ENCODE measurements at places on chromosomes 3 and 15.

- no peak for DNase-seq
Observed at GRCh38 chr3:152073267-152073666, 195.5 kb upstream of the MBNL1 start.

DNA sequence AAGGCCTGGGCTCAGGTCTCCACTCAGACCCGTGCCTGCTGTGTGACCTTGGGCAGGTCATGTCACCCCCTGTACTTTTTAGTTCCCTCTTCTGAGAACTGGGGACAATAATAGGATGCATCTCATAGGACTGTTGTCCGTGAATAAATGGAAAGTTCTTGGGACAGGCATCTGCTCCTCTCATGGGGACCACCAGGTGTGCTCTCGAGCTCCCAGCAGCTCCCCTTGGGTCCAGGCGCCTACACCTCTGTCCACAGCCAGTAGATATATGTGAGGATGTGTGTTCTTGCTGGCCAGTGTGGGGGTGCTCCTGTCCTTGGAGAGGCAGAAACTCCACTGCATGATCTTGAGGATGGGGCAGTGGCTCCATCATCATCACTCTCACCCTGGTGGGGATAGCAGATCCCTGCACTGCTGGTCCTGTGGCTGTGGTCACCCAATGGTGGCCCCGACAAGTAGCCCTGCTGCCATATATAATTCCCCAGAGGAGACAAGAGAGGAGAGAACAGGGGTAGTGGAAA lies 257.6 kb upstream of the TLE3 start:
- no peak for DNase-seq

DNA sequence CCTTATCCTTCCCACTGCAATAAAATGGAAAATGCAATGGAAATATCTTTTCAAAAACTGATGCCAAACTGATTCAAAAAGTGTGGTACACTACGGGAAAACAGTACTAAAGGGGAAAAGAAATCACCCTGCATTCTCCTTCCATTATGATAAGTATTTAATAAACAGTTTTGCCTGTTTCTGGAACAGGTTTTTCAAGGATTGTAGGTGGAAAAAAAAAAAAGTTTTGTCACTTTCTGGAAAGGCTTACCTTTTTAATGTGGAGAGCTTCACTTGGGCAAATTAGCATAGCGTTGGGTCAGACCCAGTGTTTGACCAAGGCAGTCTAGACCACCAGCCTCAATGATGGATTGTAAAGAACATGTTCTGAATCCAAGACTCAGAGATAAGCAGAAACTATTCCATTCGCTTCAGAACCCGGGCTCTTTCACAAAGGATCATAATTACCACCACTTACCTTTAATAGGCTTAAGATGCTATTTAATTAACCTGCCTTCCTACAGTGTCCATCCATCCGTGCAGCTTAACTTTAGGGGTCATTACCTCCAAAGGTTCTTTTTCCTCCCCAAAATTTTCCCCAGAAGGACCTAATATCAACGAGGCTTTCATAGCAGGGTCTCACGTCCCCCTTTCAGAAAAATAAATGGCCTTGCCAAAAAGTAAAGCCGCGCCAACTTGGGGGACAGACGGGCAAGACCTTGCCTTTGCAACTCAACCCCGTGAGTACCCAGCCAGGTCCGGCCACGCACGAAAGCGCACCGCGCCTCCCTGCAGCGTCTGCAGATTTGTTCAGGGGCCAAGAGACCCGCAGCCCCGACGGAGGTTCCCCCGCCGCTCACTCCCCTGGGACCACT lies 1.0 kb downstream of the DCBLD2 start:
- no peak for DNase-seq

- DNase-seq: no peak
Observed at GRCh38 chr3:62242831-62243509, 130.4 kb downstream of the FEZF2 start.

- DNase-seq: no peak
Observed at GRCh38 chr3:17088017-17088416, 203.3 kb downstream of the PLCL2 start.

DNA sequence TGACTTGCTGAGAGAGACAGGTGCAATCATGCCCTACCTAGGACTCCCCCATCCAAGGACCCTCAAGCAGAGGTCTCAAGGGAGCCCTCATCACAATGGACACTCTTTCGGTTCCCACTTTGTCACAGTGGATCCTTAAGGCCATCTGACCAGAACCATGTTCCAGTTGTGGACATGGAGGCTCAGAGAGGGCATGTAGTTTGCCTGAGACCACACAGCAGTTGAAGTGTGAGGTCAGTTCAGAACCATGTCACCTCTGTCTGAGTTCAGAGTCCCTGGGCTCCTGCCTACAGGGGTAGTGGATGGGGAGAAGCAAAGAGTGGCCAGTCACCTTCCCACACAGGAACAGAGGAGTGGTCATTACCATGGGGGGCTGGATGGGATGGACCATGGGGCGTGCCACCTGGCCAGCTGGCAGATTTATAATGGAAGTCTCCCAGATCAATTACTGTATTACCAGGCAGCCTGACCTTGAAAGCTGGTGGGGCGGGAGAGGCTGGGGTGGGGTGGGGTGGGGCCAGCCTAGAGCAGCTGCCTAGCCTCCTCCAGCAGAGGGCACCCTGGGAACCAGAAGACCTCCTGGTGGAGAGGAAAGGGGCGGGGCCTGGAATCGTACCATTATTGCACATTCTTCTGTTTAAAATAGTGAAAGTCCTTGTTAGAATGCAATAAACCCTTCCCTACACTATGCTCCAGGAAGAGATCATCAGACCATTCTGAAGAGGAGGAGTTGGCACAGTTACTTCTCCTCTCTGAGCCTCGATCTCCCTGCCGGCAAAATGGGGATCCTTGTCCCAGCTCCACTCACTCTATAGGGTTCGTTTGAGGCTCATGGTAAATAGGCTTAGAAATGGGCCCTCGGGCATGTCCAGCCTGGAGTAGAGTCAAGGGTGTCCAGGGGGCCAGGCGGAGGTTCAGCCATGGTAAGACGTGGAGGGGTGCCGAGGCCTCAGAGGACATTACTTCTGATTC lies 26.9 kb upstream of the LINGO1 start:
- DNase-seq: no peak

DNA sequence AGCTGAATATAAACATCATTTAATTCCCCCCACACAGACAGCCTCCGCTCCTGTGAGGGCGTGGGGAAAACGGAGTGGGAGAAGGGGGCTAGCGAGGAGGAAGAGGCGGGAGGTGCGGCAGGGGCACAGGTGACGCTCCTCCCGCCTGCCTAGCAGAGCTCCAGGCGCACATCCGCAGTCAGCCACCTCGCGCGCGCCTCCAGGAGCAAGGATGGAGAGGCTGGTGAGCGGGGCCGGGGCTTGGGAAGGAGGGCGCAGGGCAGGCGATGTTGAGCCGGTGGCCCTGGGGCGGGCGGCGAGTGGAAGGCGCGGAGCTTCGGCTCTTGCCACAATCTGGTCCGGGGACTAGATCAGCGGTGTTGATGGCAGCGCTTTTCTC lies at the start of gene CD200:
Gene CD200 (plus strand): TSS at position 155 of the 379 bp plus-strand sequence. CDS start 57 bp downstream, at position 212.
- DNase-seq: no peak

DNA sequence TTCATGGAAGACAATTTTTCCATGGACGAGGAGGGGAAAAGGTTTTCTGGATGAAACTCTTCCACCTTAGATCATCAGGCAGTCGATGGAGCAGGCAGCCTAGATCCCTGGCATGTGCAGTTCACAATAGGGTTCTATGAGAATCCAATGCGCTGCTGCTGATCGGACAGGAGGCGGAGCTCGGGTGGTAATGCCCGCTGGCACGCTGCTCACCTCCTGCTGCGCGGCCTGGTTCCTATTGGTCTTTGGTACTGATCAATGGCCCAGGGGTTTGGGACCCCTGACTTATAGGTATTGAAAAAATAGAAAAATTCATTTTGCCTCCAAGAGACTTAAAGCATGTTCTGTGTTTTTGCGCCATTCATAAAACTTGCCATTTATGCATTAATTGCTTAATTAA lies 793.9 kb upstream of the NR2F2 start:
- no peak for DNase-seq

GRCh38 chr15:68278595-68279405 lies 1.3 kb downstream of the FEM1B start:
- DNase-seq: no peak

GRCh38 chr3:142298626-142299025 lies 73.2 kb upstream of the GK5 start:
- DNase-seq: no peak

- no peak for DNase-seq
Observed at GRCh38 chr15:67322481-67322880, 67.9 kb downstream of the IQCH start.

GRCh38 chr3:145368748-145369147 lies 792.2 kb downstream of the PLOD2 start:
- no peak for DNase-seq

- no peak for DNase-seq
Observed at GRCh38 chr15:101478701-101479341, 10.7 kb downstream of the PCSK6 start.

GRCh38 chr15:76964157-76964556 lies 30.8 kb upstream of the PSTPIP1 start:
- DNase-seq: no peak

GRCh38 chr3:80079886-80080285 lies 312.1 kb upstream of the ROBO1 start:
- no peak for DNase-seq

- DNase-seq: no peak
Observed at GRCh38 chr15:92328207-92328606, 65.5 kb upstream of the ST8SIA2 start.

DNA sequence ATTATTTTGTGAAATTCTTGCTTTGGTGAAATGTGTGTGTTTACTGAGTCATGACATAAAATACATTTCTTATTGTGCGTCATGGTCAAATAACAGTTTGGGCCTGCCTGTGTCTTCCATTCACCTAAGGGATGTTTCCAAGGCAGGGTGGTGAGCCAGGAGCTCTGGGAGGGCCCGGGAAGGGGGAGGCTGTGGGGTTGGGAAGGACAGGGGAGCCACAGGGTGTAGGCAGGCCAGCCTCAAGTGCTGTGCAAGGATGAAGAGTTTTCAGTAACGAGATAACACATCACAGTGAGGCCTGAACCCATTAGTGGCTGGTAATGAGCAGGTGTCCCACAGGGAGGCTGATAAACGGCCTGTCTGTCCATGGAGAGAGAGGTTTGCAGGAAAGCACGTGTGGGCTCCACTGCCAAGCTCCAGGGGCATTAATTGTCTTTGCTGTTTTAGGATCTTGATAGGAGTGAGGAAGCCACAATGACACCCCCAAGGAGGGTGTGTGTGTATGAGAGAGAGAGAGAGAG lies 35.6 kb upstream of the SEC13 start:
- no peak for DNase-seq

- no peak for DNase-seq
Observed at GRCh38 chr3:28320981-28321380, 27.5 kb upstream of the ZCWPW2 start.

GRCh38 chr15:70627734-70628548 lies 135.4 kb downstream of the UACA start:
- DNase-seq: no peak

- no peak for DNase-seq
Observed at GRCh38 chr15:77497110-77497737, 76.5 kb downstream of the HMG20A start.

DNA sequence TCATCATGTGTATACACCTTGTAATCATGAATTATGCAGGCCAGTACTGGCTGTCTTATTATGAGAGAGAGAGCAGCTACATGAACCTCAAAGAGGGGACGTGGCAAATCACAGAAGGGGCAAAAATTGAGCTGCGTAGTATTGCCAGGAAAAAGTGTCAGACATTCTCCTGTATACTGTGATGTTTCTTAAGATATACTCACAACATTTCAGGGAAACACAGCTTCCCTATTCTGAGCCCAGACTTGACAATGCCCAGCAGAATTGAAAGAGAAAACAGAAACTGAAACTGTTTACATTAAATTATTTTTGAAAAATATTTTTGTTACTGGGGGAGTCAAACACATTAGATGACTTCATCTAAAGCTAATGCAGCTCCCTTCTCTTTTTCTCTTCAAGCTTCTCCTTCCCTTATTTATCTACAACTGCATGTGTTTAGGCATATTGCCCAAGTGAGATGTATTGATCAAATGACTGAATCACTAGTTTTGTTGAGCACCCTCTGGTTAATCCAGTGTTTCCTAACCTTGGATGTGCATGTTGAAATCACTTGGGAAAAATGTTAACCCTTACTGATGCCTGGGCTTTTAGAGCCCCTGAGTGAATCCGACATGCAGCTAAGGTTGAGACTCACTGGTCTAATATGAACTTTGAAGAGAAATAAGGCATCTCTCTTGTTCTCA lies 39.5 kb downstream of the CADPS start:
- DNase-seq: no peak

DNA sequence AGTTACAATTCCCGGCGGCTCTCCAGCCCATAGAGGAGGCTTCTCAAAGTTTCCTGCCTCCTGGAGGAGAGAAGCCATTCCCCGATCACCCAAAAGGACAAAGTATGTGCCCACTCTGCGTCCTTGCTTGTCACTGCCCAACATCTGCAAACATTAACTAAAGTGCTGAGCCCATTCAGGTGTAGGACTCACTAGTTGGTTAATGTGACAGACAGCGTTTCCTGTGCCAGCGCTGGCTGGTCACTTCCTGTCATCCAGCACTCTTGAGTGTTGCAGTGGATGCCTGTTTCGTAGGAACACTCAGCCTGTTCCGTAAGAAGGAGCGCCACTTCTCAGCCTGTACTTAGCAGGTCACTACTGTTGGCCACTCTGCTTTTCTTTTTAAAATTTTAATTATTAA lies 100.3 kb downstream of the APBA2 start:
- DNase-seq: no peak

GRCh38 chr15:80567721-80568157 lies 127.4 kb upstream of the ABHD17C start:
- no peak for DNase-seq

- DNase-seq: no peak
Observed at GRCh38 chr15:63156755-63157117, 541 bp downstream of the RPS27L start.

GRCh38 chr15:68924866-68925560 lies 5.3 kb upstream of the SPESP1 start:
- no peak for DNase-seq

DNA sequence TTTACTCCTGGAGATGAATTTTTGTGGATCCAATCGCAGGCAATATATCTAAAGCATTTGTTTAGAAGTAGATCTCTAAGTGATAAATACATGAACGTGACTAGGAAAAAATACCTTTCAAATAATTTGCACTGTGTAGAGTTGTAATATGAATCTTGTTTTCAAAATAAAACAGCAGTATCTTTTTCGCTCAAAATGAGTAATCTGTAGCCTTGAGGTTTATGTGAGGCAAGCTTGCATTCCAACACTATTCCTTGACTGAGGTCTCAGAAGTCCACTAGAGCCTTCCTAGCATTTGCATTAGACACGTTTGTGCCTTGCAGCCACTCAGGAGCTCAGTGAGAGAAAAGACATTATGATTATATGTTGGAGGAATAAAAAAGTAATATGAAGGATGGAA lies 138.3 kb upstream of the ROBO1 start:
- DNase-seq: no peak

GRCh38 chr3:119359476-119360326 lies 65.5 kb downstream of the ARHGAP31 start:
- no peak for DNase-seq

DNA sequence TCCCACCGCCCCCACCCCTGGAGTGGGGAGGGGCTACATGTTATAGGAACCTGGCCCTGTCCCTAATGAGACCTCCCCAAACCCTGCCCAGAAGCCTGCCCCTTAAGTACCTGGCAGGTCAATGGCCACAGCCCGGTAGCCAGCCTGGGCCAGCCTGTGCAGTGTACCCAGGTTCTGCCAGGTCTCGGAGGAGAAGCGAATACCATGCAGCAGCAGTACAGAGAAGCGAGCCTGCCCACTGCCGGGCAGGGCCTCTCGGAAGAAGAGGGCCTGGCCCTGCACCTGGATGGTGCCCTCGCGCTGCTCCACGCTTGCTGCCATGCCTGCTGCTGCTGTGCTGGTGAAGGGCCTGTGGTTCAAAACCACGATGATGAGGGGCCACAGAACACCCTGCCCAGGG lies 2.5 kb downstream of the ABHD14B start:
- DNase-seq: no peak

Data from cortex of kidney (tissue), 1 donor.